Brain pericyte (primary cell): ENCODE measurements at places on chromosomes 13 and 19.

DNA sequence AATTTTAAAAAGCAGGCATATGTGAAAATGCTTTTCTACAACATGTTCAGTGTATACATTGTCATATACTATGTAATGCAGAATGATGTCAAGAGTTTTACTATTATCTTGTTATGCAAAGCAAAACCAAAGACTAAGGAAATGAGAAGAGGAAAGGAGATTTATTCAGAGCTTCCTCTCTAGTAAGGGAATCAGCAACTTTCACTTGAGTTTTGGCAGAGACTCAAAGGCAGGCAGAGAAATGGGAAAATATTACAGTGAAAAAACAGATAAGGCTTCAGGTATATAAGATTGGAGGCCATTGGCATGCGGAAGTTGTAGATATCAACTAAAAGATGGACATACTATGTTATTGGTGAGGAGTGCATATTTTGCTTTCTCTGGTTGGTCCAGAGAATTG, 512.0 kb upstream of the PCDH20 start:
- no peak for DNase-seq

DNA sequence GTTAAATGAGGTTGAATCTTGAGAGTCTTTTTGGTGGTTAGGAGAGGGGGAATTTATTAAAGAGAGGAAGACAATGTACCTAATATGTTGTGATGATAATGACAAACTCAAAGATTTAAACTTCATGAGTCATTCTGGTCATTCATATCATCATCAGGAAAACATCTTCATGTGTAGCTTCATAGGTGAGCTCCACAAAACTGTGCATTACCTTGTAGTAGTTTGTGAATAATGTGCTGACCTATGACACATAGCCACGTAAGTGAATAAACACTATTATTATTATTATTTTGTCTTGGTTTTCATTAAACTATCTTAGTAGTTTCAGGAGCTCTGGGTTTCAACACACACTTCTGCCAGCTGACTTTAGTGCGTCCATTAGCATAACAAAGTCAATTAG, 997 bp upstream of the GPC6 start:
- no peak for DNase-seq

- DNase-seq, result no peak
These were observed 6.3 kb upstream of the SPIB start for GRCh38 chr19:50412419-50412818.

DNA sequence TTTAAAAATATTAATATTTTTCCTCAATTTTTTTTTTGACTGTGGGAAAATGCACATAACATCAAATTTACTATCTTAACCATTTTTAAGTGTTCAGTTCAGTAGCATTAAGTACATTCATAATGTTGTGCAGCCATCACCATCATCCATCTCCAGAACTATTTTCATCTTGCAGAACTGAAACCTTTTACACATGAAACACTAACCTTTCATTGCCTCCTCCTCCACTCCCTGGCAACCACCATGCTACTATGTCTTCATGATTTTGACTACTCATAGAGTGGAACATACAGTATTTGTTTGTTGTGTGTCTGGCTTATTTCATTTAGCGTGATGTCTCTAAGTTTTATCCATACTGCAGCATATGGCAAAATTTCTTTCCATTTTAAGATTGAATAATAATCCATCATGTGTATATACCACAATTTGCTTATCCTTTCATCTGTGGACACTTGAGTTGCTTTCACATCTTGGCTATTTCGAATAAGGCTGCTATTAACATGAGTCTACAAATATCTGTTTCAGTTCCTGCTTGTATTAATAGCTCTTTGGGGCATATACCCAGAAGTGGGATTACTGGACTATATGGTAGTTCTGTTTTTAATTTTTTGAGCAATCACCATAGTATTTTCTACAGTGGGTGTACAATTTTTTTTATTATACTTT, 376.4 kb downstream of the MTUS2 start:
- no peak for DNase-seq

DNA sequence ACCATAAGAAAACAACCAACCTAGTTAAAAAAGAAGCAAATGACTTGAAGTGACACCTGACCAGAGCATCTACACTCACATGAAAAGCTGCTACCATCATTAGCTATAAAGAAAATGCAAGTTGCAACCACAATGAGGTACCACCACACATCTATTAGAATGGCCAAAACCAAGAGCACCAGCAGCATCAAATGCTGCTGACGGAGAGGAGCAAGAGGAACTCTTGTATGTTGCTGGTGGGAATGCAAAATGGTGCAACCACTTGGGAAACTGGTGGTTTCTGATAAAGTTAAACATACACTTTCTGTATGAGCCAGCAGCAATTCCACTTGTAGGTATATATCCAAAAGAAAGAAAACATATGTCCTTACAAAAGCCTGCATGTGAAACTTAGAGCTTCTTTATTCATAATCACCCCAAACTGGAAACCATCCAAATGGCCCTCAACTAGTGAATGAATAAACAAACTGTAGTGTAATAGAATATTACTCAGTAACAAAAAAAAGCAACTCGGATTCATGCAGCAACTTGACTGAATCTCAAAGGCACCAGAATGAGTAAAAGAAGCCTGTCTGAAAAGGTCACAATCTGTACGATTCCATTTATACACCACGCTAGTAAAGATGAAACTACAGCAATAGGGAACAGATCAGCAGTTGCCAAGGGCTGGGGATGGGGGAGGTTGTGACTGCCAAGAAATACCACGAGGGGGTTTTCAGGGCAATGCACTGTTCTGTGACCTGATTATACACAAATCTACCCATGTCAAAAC, 60.9 kb upstream of the RANBP3 start:
- DNase-seq, result no peak

DNA sequence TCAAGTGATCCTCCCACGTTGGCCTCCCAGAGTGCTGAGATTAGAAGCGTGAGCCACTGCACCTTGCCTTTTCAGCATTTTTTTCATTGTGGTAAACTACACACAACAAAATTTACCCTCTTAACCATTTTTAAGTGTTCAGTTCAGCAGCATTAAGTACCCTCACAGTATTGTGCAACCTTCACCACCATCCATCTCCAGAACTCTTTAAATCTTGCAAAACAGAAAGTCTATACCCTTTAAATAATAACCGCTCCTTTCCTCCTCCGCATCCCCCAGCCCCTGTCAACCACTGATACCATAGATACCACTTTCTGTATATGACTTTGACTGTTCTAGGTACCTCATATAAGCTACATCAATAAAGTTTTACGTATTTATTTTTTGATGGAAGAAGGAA, 20.8 kb upstream of the CASP14 start:
- no peak for DNase-seq

DNA sequence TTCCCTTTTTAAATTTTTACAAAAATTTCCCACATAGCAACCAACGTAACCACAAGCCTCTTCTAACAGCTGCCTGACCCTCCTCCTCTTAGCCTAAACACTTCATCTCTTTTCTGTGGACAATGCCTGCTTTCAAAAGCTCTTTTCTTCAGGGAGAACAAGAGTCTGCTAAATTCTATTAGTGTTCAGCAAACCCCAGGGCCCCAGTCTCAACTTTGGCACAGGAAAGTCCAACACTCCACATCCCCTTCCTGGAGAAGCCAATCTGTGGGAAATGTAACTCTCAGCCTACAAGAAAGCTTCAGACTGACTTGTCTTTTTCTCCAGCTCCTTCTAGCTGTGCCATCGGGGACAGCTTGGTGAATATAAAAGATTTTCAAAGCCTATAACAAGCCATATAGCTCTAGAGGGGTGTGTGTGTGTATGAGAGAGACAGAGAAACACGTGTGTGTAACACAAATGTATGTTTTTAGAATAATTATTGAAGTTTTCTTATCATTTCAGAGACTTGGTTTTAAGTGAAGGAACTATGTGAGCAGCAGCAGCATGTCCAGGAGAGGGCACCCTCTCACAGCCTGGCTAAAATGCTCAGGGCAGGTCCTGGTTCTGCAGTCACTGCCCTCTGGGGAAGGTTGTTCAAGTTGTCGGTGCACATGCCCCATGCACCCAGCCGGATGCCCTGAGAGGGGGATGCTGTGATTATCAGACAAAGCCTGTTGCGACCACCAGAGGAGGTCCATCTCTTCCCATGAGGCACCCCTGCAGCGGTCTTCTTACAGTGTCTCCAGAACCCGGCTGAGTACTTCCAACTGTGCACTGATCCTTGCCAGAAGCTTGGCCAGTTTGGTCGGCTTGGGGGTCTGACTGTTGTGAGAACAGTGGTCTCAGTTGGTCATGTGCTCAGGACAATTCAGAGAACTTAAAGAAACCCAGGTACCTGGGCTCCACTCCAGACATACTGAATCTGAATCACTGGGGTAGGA, 34.4 kb downstream of the CCDC70 start:
- no peak for DNase-seq

- no peak for DNase-seq
These were observed 195.7 kb upstream of the UBL3 start for GRCh38 chr13:30045916-30046704.

- DNase-seq, result no peak
These were observed 279.2 kb downstream of the DACH1 start for GRCh38 chr13:71587817-71588216.

GRCh38 chr19:23542562-23542961, 144.4 kb downstream of the ZNF675 start:
- no peak for DNase-seq

DNA sequence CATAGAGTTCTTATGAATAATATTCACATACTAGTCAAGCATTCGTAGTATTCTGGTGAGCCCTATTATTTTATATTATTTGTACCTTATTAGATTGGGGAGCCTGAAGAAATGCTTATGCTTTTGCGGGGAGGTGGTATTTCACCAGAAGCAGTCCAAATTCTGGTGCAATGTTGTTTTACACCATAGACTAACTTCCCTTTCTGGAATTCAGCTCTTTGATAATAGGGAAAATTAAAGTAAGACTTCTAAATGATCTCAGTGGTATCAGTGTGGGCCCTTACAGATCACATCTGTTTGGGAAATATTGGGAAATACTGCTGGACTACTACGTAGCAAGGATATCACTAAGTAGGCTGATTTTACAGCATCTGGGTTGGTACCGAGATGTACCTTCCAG, 34.2 kb downstream of the KCTD12 start:
- DNase-seq, result no peak

GRCh38 chr19:2574478-2574931, 98.6 kb downstream of the GADD45B start:
- no peak for DNase-seq

- no peak for DNase-seq
These were observed 7.0 kb upstream of the MYDGF start for GRCh38 chr19:4676955-4677731.
